T-helper 17 cell (primary cell): ENCODE measurements at places on chromosomes 3 and 15.

- no peak for DNase-seq
Observed at GRCh38 chr3:10381336-10381735, 60.4 kb upstream of the SEC13 start.

DNA sequence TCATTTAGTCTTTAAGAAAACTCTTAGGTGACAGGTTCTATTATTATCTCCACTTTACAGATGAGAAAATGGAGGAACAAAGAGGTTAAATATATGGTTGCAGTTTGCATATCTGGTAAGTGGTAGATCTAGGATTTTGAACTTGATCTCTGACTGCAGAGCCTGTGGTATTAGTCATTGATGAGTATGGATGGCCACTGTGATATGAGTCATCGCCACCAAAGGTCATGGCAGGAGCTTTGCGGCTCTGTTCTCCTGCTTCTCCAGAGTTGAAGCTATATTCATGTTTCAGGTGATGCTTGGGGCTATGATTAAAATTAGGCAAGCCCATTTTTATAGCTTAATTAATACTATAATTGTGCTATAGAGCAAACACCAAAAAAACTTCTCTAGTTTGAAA, 306.2 kb upstream of the DPPA4 start:
- no peak for DNase-seq

DNA sequence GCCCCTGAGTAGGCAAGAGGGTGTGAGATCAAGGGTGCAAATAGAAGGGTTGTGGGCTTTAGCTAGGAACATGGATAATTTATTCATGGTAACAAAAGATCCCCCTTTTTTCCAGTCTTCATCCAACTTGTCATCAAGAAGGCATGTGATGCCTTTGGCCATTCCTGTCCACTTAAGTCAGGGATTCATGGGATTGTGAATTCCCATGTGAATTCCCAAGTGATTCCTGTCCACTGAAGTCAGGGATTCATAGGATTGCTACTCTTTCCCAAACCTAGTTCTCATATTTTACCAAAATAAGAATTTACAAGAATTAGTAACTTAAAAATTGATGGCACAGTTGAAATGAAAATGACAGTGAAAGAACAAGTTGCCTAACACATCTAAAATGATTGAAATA, 40.8 kb downstream of the HMG20A start:
- no peak for DNase-seq

DNA sequence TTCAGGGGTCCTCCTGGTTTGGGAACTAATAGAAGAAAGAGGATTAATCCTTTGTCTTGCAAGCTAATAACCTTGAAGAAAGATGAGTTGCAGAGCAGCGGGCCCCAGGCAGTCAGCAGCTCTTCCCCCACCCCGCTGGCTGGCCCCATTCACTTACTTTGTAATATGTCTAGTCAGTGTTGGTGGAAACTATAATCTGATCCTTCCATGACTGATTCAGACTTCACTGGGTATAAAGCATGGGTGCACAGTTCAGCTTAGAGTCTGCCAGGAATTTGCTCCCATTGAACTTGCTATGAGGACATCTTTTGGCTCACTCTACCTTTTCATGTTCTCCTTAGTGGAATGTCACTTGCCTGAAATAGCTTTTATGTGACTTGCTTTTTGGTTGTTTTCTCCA, 117.7 kb downstream of the CCNL1 start:
- no peak for DNase-seq

DNA sequence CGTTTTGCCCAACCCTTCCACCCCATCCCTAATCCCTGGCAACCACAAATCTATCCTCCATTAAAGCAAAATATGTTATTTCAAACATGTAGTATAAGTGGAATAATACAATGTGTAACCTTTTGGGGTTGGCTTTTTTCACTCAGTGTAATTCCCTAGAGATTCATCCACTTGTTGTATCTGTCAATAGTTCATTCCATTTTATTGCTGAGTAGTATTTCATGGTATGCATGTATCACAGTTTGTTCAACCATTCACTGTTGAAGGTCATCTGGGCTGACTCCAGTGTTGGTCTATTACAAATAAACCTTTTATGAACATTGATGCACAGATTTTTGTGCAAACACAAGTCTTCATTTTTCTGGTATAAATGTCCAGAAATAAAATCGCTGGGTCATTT, 38.8 kb downstream of the BSN start:
- no peak for DNase-seq

DNA sequence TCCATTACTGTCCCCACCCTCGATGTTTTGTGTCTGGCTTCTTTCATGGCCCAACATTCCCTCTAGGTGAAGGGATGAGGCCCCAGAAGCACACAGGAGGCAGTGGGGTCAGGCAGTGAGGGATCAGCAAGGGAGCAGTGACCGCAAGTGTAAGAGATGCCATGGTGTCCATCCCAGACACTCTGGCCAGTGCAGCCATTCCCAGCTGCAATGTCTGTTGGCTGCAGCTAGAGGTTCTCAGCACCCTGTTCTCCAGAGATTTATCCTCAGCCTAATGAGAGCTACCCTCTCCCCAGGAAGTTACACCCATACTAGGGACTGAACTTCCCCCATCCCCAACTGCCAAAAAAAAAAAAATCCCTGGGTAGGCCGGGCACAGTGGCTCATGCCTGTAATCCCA, 40.2 kb downstream of the TRANK1 start:
- no peak for DNase-seq
